Ammon's horn (tissue), 1 donor: ENCODE measurements at places on chromosomes 7 and 10.
A peak's percentile ranks its signal among the peaks of the same experiment; 100 is the strongest.

DNA sequence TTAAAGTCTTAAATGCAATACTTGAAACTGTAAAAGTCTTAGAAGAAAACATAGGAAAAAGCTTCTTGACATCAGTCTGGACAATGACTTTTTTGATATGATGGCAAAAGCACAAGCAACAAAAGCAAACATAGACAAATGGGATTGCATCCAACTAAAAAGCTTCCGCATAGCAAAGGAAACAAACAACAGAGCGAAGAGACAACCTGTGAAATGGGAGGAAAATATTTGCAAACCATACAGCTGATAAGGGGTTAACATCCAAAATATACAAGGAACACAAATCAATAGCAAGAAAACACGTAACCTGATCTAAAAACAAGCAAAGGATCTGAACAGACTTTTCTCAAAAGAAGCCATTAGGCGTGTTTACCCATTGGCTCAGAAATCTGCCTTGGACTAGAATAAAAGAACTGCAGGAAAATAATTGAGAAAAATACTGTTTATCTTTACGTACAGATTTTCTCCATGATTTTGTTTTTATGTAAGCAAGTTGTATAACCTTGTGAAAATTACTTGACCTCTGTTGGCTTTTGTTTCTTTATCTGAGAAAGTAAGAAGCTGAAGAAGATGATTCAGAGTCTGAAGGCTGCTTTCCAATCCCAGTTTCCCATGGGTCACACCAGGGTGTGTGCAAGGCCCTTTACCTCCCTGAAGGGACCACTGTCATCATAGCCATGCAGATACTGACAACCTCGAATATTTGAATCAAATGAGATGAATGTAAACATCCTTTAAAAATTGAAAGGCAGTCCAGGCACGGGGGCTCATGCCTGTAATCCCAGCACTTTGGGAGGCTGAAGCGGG lies 99.1 kb upstream of the LANCL2 start:
- no peak for DNase-seq

GRCh38 chr10:73756183-73756582 lies 12.0 kb downstream of the SEC24C start:
- no peak for DNase-seq

DNA sequence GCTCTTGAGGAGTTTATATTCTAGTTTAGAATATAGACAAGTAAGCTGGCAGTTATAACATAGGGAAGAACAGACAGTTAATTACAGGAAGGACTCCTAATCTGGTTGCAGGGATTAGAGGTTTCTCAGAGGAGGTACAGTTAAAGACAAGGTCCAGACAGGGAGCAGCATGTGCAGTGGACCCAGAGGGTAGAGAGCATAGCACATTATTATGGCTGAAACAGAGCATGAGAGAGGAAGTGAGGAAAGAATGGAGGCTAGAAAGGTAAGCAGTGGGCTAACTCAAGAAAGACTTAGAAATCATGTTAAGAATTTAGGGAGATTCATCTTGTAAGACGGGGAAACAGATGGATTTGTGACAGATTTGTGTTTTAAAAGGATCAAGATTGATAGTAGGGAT lies 9.7 kb downstream of the MIOS start:
- DNase-seq, result no peak

GRCh38 chr7:122887198-122887597 lies 938 bp upstream of the CADPS2 start:
- DNase-seq, result peak; percentile 84

DNA sequence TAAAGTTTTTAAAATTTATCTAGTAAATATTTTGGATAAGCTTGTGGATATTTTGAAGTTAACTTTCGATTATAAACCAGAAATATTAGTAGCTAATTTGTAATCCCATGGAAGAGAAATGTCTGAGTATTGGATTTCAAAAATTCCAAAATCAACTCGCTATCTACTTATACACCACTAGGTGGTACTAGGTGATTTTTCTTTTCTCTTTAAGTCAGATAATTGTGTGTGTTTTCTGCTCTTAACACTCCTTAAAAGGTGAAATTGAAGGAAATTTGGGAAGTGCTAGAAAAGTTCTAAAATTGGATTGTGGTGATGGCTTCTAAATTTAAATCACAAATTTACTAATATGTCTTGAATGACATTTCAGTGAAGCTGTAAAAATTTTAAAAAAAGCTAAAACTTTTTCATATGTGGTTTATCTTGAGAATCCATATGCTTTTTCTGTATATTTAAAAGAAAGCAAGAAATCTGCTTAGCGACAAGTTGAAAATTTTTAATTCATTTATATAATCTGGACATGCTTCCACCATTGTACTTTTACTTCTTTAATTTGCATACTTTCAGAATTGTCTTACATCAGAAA lies 90.2 kb downstream of the IPMK start:
- peak; percentile 20 for DNase-seq

DNA sequence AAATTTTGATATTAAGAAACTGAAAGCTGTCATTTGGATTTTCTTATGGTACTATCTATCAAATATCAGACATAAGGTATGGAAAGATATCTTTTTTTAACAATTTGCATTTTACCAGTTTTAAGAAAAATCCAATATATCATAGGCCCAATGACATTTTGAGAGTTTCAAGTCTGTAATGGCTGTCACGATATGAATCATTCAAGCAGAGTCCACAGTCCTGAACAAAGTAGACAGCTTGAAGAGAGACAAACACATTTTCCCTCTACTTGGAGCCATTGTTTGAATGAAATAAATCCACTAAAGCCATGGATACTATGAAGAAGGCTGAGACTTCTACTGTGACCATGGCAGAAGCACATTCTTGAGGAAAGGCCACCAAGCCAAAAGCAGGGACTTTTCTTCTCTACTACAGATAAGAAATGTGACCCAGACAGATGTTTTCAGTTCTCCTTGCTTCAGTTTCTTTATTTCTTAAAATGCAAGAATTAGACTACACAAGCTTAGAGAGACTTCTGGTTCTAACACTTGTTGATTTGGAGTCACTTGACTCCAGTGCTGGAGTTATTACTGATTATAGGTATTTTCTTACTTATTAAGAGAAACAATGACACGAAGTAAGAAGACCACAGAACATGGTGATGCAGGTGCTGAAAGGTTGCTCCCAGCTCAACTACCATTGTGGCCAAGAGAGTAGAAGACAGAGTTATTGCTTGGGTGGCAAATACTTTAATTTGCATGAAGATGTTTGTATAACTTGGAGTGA lies 429.1 kb downstream of the KIF20B start:
- no peak for DNase-seq

DNA sequence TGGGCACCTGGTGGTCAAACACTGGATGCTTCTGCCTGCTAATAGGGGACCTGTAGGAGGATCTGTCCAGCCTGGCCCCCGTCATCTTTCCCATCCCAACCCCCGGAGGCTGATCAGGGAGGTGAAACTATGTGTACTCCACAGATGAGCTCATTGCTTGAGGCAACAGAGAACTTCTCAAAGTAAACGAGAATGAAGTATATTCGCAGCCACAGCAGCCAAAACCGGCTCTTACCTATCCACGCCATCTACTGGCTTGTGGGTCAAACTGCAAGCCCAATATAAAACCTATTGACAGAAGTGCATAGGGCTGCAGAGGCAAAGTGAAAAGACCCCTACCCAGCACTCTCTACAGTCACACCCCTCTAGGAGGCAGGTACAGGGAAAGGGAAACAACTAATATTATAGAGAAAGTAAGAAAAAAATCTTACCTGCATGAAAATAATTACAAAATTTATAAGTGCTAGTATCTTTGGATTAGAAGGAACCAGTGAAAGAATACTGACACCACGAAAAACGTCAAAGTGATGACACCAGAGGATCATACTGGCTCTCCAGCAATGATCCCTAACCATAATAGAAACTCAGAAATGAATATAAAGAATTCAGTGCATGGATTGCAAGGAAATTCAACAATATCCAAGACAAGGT lies 973.5 kb downstream of the ANKRD7 start:
- DNase-seq, result peak; percentile 25

- no peak for DNase-seq
These were observed 554.9 kb upstream of the GALNT17 start for GRCh38 chr7:70577078-70577477.

DNA sequence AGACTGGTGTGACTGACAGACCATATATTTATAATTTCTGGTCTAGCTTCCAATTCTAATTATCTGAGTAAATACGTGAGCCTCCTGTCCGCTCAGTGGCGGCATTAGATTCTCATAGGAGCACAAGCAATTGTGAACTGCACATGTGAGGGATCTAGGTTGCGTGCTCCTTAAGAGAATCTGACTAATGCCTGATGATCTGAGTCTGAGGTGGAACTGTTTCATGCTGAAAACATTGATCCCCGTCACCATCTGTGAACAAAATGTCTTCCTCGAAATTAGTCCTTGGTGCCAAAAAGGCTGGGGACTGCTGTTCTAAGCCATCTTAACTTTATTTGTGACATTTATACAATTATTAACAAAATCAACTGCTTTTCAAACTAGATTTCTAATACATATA lies 164.7 kb upstream of the MEOX2 start:
- no peak for DNase-seq

- DNase-seq, result no peak
These were observed 346.4 kb upstream of the TMEM229A start for GRCh38 chr7:124379296-124379695.

- DNase-seq, result no peak
These were observed 5.3 kb downstream of the ESYT2 start for GRCh38 chr7:158824028-158824427.

DNA sequence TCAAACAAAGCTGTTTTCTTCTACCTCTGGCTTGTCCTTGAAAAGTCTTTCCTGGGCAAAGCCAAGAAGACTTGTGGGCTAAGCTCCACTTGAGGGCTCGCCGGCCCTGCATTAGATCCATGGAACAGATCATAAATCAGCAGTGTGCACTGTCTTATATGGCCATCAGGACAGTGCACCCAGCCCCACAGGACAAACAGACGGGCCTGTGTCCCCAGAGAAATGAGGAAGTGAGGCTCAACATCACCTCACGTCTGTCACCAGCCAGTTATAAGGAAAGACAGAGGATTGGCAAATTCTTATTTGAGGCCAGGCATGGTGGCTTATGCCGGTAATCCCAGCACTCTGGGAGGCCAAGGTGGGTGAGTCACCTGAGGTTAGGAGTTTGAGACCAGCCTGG lies 12.3 kb upstream of the IFT22 start:
- no peak for DNase-seq

DNA sequence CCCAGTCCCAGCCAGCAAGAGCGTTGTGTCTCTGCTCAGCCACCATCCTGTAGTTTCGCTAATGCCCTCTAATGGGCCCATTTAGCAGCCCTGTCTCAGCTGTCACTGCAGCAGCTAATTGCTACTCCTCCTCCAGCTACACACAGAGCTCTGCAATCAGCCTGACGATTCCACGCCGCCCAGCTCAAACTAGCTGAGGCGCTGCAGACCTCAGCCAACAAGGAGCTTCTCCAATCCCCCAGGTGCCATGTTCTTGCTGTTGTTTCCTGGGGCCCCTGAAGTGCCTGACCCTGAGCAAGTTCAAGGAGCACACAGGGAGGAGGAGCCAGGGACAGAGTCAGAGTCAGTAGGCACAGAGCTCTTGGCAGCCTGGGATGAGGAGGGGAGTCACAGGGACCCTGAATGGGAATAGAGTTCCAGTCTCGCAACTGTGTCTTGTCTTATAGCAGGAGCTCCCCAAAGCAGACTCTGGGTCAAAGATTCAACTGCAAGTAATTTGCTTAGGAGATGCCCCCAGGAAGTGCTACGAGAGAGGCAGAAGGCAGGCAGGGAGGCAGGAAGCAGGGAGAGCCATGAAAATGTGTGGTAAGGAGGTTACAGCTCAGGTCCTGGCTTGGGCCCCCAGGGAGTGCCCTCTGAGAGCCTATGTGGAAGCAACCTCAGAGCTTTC lies 135.8 kb upstream of the UNC5B start:
- DNase-seq, result no peak

DNA sequence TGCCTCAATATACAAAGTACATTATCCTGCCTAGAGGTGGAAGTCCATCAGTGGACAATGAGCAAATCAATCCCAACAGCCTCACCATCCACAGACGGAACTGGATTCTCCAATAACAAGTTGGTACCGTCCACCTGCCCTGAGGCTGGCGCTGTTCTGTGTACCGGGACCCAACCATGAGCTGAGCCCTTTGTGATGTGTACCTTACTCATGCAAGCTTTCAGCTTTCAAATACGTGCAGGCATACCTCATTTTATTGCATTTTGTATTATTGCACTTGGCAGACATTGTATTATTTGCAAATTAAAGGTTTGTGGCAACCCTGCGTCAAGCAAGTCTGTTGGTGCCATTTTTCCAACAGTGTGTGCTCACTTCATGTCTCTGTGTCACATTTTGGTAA lies 476.0 kb upstream of the MKI67 start:
- no peak for DNase-seq

- no peak for DNase-seq
These were observed 148.6 kb downstream of the GRK5 start for GRCh38 chr10:119355930-119356329.
